ENCODE measurements at places on chromosomes 6 and 20.

DNA sequence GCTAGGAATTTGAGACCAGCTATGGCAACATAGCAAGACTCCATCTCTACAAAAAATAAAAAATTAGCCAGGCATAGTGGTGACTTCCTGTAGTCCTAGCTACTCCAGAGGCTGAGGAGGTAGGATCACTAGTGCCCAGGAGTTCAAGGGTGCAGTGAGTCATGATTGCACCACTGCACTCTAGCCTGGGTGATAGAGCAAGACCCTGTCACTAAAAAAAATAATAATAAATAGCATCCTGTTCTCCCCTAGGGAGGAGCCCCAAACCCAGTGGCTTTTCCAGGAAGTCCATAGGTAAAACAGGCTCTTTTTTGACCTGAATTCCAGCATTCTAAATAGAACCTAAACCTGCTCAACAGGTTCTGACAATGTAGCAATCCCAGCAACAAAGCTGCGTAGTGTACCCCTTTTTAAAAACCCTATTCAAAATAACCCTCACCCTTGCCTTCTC is 192.0 kb downstream of the ALDH8A1 start:
- DNase-seq: peak; percentile 99

DNA sequence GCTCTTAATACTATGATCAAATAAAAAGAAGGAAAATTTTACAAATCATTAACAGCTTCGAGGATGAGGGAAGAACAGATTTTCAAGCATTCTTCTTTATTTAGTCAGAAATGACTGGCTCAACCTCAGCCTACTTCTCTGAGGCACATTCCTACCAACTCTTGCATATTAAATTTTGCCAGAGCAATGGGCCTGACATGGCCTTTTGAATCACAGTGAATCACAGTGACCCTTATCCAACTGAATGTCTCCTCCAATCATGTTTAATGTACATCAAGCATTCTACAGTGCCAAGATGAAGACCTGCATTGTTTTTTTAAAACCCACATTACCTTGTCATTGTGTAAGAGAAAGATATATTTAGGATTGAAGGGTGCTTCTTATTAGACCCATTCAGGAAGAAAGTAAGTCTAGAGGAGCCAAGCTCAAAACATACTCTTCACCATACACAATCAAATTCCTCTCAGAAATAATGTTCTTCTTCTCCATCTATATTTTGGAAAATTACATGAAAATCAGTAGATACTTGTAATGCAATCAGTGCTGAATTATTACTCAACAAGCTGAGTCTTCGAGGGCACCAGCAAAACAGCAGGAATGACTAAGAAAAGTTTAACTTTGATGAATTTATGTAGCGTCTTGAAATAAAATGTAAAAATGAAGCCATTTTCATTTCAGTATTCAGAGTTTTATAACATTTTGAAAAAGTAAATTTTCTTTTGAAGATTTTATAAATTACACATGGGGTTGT is 44.1 kb upstream of the MOXD1 start:
- DNase-seq: peak; percentile 79

- DNase-seq: no peak
Measured at GRCh38 chr6:34447386-34447785, 18.5 kb upstream of the PACSIN1 start.

DNA sequence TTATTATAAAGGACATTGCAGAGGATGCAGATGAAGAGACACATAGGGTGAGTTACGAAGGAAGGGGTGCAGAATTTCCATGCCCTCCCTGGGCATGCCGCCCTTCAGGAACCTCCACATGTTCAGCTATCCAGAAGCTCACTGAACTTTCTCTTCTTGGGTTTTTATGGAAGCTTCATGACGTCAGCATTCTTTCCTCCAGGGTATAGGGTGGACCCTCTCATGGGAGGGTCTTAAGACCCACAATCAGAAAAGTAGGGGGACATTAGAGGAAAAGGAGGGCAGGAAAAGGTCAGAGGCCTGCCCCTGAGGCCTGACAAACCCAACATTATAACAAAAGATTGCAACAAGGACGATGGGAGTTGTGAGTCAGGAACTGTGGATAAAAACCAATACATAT is 14.6 kb upstream of the DCBLD1 start:
- no peak for DNase-seq

DNA sequence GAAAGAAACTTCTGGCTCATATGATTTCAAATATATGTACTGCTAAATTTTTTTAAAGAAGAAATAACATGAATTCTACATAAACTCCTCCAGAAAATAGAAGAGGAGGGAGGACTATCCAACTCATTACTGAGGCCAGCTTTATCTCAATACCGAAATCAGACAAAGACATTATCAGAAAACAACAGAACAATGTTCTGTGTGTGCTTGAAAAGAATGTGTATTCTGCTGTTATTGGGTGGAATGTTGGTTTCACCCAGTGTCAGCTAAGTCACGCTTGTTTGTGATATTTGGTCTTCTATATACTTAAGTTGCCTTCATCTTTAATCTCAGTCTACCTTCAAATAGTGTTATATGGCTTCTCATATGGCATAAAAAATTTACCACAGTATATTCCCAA is 18.6 kb upstream of the ELOVL2 start:
- no peak for DNase-seq
